T-helper 17 cell (primary cell): ENCODE measurements at places on chromosomes 16 and 17.

DNA sequence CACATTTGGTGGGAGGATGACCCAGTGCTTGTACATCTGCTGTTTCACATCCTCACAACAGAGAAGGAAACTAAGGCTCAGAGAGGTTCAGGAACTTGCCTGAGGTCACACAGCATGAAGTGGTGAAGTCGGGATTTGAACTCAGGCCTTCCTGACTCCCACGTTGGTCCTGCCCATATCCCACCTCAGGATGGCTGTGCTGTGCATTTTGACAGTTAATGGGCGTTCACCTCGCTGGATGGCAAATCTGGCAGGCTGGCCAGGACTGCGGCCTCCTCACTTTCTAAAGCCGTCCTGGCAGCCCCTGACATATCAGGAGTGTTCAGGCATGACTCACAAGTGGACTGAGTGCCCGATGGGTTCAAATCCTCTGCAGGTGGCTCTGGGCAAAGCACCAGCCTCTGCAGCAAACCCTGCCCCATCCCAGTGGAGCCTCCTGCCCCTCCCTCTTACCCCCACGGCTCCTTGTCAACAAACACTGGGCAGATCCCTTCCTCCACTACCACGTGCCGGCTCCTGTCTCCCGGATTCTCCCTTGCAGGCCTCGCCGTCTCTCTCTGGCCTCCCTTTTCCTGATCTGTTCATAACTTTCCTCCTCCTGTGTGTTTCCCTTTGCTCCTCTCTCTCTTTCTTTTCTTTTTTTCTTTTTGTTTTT is 29.2 kb downstream of the SOCS3 start:
- no peak for DNase-seq

DNA sequence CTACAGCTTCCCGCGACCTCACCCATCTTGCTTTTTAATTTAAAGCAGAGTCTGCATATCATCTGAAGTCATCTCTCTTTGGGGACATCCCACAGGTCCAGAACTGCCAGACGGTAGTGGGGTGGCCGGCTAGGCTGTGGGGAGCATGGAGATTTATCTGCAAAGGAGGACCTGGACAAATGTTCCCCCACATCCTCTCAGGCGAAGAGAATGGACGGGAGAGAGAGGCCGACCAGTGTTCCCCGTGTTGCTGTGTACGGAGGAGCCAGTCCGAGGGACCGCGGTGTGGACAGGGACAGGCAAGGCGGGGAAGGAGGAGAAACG is 665 bp upstream of the MT1M start:
- DNase-seq: no peak

DNA sequence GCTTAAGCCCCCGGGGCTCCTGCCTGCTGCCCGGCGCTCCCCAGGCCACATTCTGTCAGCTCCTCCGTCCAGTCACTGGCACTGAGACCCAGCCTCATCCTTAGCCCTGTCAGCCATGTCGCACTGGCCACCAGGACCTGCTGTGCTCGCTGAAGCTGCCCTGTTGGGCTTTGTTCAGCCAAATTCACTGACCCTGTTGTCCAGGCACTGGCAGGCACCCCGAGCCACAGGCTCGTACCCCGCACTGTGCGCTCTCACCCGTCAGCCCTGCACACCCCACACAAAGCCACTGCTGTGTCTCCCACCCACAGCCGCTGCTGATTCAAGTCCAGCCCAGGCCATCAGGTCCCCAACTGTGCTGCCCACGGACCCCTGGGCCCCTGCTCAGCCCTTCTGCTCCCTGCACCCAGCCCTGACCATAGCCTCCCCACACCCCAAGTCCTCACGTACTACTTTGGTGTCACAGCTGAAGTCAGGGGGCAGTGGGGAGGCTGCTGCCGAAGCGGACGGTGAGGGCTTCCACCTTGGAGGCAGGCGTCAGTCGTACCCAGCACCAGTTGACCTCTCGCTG is 131.5 kb upstream of the CHMP6 start:
- no peak for DNase-seq

DNA sequence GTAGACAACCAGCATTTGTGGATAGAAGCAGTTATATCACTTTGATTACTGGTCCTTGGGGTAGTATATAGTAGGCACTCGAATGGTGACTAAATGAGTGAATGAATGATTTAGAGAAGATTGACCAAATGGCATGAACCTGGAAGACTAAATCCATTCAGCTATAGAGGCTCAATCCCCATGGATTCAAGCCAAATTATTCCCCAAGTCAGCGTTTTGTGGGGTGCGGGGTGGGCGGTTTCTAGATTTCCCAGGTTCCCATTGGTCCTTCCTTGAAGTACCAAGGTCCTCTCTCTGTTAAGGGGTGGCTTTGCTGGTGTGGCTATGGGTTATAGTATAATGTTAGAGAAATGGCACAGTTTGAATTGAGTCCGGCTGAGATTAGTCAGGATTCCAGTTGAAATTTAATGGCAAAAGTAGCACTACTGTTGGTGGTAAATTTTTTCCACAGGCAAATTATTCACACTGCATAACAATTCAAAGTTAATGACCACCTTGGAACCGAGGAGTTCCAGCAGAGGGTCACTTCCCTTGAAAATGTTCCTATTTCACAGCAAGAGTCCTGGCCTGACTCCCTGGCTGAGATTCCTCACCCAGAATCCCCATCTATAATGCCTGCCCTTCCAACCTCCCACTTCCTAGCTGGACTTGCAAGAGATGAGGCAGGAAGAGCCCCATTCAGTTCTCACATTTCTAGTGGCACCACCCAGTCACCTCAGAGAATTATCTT is 27.7 kb downstream of the PCTP start:
- no peak for DNase-seq

DNA sequence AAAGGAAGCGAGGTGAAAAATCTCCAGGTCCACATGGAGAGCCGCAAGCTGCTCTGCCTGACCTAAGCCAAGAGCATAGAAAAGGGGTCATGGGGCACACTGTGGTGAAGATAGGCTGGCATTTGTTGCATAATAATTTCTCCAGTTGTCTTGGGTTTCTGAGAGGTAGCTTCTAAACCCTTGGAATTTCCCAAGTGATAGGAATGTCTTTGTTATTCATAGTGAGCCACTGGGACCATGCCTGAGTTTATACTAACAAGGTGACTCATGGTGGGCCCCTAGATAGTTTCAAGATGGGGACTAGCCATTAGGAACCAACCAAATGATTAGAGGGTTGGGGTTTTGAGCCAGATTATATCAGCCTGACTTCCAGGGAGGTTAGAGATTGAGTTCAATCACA is 25.6 kb downstream of the SOST start:
- no peak for DNase-seq

- no peak for DNase-seq
Measured at GRCh38 chr17:10513299-10514067, 4.9 kb downstream of the MYH1 start.

- DNase-seq: no peak
Measured at GRCh38 chr16:67112591-67113399, 3.1 kb downstream of the PHAF1 start.

GRCh38 chr17:43766413-43767052 is 7.9 kb upstream of the SOST start:
- DNase-seq: peak; percentile 32

DNA sequence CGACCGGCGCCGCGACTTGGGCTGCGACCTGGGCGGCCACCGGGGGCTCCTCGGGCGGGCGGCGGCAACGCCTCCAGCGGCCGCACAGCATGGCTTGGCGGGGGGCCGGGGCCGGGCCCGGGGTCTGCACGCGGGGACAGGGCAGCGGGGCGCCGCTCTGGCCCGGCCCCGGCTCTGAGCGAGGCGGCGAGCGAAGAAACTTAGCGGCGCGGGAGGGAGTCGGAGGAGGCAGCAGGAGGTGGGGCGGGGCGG is at the start of gene PLCD3:
PLCD3 (minus strand) TSS at position 196 of the 252 bp plus-strand sequence; CDS start at position 91, 105 bp downstream.
- no peak for DNase-seq

DNA sequence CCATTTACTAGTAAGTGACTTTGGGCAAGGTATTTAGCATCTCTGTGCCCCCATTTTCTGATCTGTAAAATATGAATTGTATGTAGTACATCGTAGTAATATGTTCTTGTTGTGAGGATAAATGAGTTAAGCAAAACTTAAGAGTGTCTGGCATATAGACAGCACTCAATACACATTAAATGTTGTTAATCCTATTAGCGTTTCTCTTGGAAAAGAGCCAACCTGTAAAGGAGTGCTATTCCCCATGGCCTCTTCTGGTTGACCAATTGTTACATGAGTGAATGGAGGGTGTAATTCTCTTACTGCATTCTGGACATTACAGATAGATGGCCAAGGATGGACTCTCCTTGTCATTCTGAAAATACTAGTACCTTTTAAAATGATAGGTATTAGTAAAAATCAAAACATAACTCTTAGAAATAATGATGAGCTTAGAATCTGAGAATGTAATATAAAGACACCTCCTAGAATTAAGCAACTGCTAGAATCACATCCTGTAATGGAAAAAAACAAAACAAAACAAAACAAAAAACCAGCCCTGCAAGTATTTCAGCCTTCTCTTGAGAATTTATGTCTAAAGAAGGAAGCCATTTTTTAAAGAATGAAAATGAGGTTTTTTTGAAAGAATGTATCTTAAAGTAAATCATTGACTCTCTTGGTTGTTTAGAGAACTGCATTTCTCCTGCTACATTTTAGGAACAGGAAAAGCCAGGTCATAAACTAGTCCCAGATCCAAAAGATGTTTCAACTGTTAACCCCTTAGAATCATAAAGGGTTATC is 30.5 kb downstream of the IQCK start:
- DNase-seq: no peak

DNA sequence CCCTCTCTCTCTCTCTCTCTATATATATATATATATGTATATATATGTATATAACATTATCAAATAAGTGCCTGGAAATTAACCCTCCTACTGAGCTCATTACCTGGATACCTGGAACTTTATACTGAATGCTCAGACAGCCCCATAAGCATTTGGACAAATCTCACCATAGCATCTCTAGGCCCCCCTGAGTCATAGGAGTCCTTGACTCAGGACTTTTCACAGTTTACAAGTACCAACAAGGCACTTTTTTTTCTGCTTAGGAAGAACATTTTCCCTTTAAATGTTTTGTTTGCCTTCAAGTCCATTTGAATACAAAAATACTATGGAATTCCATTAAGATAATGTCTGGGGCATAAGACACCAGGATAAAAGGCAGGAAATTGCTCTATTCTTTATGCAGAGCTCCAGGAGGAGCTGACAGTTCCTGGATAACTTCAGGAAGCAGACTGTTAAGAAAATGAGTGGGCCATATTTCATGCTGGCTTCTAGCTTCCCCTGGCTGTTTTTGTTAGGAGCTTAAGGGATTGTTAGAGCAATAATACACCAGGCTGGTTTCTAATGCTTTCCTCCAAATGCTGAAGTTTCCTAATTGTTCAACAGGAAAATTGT is 171.7 kb upstream of the ASIC2 start:
- DNase-seq: no peak

DNA sequence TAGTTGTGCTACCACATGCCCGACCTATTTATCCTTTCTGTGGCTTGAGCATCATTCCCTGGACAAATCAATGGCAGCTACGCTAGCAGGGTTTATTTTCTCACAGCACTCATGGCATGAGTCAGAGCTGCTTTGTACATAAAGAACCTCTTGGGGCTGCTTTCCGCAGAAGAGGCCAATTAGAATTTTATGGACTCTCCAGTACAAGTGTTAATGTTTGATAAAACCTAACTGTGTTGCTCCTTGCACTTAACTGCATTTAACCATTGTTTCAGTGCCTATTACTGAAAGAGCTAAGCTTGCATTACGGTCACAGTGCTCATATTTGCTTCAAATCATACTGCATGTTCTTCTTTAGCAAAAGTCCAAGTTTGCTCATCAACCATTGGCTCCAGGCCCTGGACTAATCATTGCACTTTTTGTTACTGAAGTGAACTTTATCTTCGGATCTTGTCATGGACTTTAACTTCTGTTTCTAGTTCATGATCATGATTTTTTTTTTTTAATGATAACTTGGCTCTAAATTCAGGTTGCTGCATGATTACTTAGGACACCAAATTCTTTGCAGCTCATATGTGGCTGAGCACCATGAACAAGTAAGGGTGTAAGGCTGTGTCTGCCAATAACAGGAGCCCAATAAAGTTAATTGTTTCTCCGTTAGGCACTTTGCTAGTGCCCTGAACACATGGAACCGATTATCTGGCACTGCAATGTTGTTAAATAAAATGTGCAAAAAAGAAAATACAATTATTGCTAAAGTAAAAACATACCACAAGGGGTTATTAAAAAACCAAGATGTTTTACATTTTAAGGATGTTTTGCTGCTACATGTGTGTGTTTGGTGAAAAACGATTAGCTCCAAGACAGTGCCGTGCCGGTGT is 492.2 kb downstream of the KCNJ2 start:
- no peak for DNase-seq

- peak; percentile 57 for DNase-seq
Measured at GRCh38 chr17:38967290-38967738, at the start of gene FBXO47. Gene FBXO47, minus strand, starts transcription at chr17:38967403. Its CDS starts 4,378 bp downstream, at chr17:38963025.

- DNase-seq: no peak
Measured at GRCh38 chr17:35768797-35769196, 8.1 kb downstream of the C17orf50 start.

DNA sequence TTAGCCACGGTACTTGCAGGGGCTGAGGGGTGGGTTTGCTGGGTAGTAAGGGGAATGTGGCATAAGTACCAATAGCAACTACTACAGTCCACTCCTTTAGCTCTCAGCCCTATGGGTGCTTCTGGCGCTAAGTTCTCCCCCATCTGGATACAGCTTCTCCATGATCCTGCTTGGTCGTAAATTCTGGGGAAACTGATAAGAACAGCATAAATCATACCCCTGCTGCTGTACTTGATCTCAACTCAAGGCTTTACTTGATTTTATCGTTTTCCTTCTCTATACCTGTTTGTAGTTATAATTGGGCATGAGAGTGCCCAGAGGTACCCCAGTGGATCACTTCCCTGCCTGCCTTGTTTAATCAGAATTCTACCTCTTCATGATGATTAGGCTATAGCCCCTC is 331.4 kb downstream of the PMP22 start:
- DNase-seq: no peak

GRCh38 chr17:57939797-57940196 is 15.4 kb downstream of the CUEDC1 start:
- DNase-seq: no peak

DNA sequence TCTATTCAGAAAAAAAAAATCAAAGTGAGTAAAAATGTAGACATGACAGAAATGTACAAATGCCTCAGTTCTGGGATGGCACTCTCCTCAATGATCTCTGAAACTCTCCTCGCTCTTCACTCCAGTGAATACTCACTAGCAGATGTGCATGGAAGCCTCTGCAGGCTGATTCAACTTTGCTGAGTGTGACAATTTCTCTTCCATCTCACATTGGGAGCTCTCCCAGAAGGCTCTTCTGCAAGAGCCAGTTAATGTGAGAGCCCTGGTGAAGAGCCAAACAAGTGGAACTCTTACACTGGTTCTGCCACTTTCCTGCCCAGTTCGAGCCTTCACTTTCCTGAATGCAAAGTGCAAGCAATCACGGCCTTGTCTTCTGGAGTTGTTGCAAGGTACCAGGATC is 147.1 kb upstream of the IRX6 start:
- DNase-seq: no peak

DNA sequence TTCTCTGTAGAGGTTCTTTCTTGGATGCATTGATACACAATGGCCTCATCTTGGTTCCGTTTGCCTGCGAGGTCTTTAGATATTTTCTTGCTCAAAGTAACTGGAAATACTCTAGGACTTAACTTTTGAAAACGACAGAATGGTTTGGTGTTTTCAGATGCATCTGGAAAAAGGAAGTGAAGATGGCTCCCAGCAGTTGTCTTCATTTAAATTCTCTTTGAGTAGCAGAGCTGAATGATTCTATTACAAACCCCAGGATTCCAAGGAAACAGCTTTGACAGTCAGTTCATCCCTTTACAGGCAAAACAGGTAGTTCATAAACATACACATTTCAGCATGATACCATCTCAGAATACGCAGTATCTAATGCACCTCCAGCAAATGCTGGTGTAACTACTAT is 54.8 kb downstream of the PSMD12 start:
- no peak for DNase-seq

- no peak for DNase-seq
Measured at GRCh38 chr17:60305141-60305540, 86.8 kb downstream of the USP32 start.
